Glutamatergic neuron (in vitro differentiated cells): ENCODE measurements at places on chromosomes 5 and 9.

GRCh38 chr9:99019510-99020331 lies 76.0 kb downstream of the COL15A1 start:
- no peak for DNase-seq

DNA sequence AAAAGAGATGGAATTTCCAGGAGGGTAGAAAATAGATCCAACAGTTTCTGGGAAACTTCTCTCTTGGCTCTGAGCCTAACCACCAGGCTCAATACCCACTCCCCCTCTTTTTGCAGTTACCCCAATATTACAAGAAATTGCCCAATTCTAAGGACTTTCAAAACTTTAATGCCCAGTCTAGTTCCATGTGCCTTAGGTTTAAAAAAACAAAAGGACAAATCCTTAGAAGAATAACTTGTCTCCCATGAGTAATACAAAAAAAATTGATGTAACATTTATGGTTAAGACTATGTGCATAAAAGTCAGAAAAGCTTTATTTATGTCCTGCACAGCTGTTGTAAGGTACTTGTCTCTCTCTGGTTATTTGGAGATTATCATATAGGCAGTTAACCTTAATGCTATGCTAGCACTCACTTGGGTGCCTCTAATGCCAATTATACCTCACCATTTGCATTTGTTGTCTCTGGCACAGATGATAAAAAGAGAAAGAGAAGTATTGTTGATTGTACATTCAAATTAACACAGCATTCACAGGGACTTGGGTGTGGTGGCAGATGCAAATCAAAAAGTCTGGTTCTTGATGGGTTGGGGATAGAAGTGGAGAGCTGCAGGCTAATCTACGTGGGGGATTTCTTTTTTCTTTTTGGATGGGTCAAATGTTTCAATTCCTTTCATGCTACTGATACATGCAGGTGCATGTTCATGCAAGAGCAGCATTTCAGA lies 159.4 kb downstream of the PIK3R1 start:
- no peak for DNase-seq

GRCh38 chr5:150341331-150341730 lies 16.2 kb upstream of the TCOF1 start:
- no peak for DNase-seq

DNA sequence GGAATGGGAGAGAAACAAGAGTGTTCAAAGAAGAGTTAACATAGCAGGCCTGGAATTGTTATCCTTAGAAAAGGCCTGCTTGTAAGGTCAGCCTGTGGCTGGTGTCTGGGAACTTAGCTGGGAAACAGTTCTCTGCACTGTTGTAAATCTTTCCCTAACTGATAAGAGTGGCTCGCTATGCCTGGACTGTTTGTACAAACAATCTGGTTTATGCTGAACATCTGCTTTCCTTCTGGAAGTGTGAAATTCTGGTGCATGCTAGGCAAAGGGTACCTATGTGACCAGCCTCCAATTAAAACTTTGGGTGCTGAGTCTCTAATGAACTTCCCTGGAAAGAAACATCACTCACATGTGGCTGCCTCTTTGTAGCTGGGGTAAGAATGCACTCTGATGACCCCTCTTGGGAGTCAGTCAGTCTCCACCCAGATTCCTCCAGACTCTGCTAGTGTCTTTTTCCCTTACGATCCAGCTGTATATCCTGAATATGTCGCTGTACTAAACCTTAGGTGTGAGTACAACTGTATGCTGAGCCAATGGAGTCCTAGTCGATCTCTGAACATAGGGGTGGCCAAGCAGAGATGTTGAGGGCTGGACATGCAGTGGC lies 16.5 kb downstream of the SPARC start:
- no peak for DNase-seq

- DNase-seq, result no peak
Observed at GRCh38 chr5:172485511-172486202, 31.3 kb upstream of the SH3PXD2B start.

- no peak for DNase-seq
Observed at GRCh38 chr5:153746440-153746839, 256.0 kb downstream of the GRIA1 start.

- DNase-seq, result no peak
Observed at GRCh38 chr5:106363578-106363977, 1307.2 kb downstream of the EFNA5 start.

DNA sequence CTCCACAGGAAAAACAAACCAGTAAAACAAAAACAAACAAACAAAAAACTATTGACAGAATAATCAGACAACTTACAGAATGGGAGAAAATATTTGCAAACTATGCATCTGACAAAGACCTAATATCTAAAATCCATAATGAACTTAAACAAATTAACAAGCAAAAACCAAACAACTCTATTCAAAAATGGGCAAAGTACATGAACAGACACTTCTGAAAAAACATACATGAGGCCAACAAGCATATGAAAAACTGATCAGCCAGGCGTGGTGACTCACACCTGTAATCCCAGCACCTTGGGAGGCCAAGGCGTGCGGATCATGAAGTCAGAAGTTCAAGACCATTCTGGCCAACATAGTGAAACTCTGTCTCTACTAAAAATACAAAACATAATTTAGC lies 60.1 kb downstream of the KCNV2 start:
- DNase-seq, result no peak

GRCh38 chr5:59206132-59206581 lies 623.3 kb downstream of the RAB3C start:
- no peak for DNase-seq

- DNase-seq, result peak; percentile 95
Observed at GRCh38 chr9:127224178-127224882, 40.2 kb upstream of the GARNL3 start.

- DNase-seq, result no peak
Observed at GRCh38 chr5:132635873-132636272, 22.1 kb upstream of the IL13 start.

- no peak for DNase-seq
Observed at GRCh38 chr5:15757103-15757502, 257.1 kb downstream of the FBXL7 start.

DNA sequence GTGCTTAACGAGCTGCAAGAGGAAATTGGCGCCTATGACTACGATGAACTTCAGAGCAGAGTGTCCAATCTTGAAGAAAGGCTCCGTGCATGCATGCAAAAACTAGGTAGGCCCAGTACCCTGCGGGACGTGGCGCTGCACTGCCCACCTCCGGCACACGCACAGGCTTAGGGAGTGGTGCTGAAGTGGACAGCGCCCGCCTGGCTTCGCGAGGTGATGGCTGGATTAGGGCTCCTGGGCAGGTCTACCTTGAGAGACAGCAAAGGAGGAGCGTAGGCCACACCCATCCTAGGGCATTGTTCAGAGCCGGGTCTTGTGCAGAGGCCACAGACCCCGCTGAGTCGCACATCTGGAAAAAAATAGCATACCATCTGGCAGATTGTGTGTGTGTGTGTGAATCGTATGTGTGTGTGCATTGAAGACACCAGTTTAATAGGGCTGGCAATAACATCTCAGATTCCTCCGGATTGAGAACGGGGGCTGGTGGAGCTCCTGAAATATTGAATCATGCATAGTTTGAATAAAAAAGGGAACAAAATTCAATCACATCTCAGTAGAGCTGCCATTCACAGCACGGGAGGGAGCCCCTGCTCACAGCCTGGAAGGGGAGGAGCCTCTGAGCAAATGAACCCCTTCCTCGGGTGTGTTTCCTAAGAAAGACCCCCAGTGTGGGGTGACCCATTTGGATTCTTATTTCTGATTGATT lies 11.1 kb downstream of the OLFM1 start:
- no peak for DNase-seq

GRCh38 chr9:649128-650074 lies 192.1 kb upstream of the DMRT1 start:
- peak; percentile 21 for DNase-seq

GRCh38 chr9:109467936-109468335 lies 30.2 kb downstream of the PTPN3 start:
- no peak for DNase-seq

DNA sequence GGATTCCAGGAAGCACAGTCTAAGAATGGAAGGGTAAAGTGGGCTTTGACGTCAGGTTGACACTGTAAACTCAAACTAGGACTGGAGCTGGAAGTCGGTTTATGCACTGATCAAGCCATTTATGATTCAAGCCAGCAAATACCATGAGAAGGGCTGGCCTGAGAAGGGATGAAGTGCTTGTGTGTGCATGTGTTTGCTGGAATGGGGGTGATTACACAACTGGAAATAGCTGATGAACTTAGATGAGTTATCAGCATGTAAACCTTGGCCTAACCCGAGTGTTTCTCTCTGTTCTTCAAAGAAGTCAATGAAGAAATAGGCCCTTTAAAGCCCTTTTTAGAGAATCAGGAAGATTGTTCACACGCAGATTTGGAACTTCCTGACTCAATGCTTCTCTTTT lies 287.6 kb downstream of the RFX3 start:
- DNase-seq, result no peak

GRCh38 chr5:144103611-144104485 lies 66.6 kb downstream of the YIPF5 start:
- no peak for DNase-seq

- DNase-seq, result no peak
Observed at GRCh38 chr9:124890179-124890578, 28.2 kb downstream of the ARPC5L start.

DNA sequence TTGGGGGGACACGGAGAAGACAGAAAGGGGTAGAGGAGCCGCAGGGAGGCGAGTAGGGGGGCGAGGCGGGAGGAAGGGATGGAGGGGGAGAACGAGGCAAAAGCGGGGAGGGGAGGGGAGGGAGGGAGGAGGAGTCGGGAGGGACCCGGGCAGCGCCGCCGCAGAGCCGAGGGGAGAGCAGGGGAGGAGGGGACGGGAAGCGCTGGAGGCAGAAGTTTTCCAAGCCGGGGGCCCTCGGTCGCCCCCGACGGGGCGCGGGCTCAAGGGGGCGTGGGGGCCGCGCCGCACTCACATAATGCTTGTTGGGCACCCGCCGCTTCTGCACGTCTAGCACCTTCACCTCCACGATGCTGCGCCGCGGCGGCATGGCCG lies 353 bp downstream of the SH3PXD2B start:
- peak; percentile 72 for DNase-seq

- no peak for DNase-seq
Observed at GRCh38 chr5:128630121-128630520, 92.1 kb upstream of the FBN2 start.

GRCh38 chr5:146909255-146910068 lies 30.9 kb upstream of the PPP2R2B start:
- no peak for DNase-seq

DNA sequence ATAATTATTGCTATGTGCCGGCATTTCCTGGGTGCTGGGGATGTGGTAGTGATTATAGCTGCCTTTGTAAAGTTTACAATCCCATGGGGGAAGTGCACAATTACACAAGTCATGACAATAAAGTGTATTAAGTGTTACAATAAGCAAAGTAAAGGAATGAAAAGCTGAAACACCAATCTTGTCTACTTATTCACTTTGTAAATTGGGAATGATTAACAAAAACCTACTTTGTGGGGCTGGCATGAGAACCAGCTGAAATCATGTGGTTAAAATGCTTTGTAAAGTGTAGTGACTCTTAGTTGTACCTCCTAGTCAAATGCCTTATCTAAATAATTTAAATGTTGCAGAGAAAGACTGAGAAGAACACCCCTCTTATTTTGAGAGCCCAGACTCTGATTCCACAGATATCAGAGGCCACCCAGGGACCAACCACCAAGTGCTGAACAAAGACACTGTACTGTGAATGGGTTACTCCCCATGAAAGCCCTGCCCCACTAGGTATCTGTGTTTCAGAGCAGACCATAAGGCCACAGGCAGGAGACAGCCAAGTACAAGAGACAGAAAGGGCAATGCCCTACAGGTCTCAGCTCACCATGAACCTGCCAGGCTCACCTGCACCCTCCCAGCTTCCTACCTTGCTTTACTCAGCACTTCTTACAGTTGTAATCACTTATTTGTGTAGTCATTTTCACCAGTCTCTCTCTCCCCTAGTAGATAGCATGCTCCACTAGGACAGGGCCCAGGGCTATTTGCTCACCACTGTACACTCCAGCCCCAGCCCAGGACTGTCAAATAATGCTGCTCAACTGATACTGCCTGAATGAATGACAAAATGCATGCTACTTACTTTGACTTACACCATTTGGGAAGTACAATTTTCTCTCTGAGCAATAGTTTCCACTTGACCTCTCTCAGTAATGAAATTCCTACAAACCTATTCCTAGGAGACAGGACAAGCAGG lies 101.6 kb upstream of the APC start:
- no peak for DNase-seq

GRCh38 chr9:6681957-6682501 lies 36.5 kb upstream of the GLDC start:
- DNase-seq, result no peak

- no peak for DNase-seq
Observed at GRCh38 chr9:125700791-125701190, 6.2 kb downstream of the MAPKAP1 start.

GRCh38 chr5:134506054-134507039 lies 19.1 kb upstream of the JADE2 start:
- DNase-seq, result no peak

DNA sequence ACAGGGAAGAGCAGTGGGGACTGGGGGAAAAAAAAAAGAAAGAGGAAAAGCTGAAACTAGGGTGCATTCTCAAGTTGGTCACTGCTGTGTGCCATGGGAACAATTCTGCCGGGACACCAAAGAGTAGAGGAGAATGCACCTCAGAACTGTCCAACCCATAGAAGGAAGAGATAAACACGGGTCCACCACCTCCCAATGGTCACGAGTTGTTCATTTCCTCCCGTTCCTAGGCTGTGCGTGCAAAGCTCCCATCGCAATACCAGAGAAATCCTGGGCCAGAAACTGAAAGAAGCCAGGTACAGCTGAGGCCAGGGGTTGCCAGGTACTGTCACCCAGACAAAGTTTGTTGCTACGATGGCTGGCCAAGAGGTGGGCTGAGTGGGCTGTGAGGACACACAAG lies 236.9 kb upstream of the ANKRD55 start:
- DNase-seq, result no peak

GRCh38 chr9:86485359-86485758 lies 131.1 kb upstream of the TUT7 start:
- DNase-seq, result no peak

DNA sequence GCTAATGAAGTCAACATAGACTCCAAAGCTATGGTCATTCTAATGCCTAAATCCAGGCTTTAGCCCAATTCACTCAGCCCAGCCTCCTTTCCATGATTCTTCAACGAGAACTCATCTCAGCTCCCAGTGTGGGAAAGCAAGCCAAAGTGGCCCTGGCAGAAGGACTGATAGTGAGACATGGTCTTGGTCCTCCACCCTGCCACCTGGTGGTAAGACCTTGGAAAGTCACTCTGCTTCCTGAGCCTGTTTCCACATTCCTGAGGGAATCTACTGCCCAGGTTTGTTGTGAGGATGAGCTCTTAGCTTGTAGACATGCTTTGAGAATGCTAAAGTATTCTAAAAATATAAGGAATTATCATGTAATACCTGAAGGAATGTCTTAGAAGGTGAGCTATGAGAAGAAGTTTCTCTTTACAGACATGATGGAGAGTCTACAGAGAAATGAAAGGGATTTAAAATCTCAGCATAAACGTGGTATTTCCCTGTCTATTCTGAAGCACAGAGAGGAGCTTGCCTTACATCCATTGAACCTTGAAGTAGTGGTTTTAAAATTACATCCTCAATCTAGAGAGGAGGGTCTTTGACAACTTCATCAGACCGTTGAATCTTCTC lies 173.5 kb downstream of the TRIM32 start:
- DNase-seq, result peak; percentile 82

GRCh38 chr5:174065528-174066197 lies 20.2 kb downstream of the NSG2 start:
- no peak for DNase-seq
